Amniotic epithelial cell (primary cell): ENCODE measurements at places on chromosomes 2 and 18.
A peak's percentile ranks its signal among the peaks of the same experiment; 100 is the strongest.

DNA sequence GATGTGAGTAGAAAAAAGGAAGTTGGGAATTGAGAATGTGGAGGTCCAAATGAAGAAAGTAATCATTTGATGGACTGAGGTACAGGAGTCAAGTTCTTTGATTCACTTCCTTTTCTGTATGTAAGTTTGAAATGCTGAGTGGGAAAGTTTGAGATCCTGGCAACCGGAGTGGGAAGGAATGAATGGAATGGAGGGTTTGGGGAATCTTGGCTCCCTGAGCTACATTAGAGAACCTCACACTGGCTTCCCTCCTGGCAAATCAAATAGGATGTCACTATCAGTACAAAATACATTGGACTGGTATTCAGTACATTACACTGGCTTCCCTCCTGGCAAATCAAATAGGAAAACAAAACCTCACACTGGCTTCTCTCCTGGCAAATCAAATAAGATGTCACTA, 9.8 kb upstream of the RNF138 start:
- DNase-seq: no peak

GRCh38 chr2:168340931-168341330, 93.5 kb upstream of the STK39 start:
- DNase-seq: no peak

- no peak for DNase-seq
Measured at GRCh38 chr18:7980136-7980535, 413.0 kb downstream of the PTPRM start.

GRCh38 chr2:175930504-175930903, 71.6 kb downstream of the LNPK start:
- peak; percentile 55 for DNase-seq

DNA sequence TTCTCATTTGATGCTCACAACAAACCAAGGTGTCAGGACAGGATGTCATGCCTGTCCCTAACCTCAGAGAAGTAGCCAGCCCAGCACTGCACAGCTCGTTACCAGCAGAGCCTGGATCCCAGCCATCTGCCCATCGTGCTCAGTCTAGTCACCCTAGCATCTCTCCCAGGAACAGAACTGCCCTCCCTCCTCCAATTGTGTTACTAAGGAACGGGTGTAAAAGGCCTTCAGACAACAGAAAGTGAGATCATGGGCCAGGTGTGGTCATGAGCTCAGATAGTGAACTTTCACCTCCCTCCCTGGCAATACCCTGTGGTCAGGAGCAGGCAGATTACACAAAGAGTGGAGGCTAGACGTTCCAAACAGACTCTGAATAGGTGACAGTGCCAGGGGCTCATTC, 111.8 kb upstream of the PPP1CB start:
- DNase-seq: peak; percentile 51

DNA sequence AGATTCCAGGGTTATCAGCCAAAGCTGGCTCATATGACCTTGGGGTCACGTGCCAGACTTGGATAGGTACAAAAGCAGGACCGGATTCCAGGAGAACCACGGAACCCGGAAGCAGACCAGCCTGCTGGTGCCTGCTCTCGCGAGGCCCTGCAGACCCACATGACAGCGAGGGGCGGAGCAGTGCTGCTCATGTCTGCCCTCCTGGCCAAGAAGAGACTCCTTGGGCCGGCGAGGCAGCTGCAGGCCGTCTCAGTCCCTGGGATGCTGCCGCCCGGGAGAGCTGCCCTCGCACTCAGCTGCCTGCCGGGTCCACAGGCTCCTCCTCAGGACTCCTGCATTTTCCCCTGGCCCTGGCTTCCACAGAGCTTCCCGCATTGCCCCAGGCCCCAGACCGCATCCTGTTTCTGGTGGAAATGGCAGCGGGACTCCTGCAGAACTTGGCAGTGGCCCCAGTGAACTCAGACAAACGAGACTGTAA, 739.5 kb downstream of the SOCS6 start:
- DNase-seq: no peak
